SK-N-SH (cell line): ENCODE measurements at places on chromosomes 11 and 22.

- DNase-seq, result no peak
These were observed 11.6 kb downstream of the MISFA start for GRCh38 chr11:18611196-18611595.

DNA sequence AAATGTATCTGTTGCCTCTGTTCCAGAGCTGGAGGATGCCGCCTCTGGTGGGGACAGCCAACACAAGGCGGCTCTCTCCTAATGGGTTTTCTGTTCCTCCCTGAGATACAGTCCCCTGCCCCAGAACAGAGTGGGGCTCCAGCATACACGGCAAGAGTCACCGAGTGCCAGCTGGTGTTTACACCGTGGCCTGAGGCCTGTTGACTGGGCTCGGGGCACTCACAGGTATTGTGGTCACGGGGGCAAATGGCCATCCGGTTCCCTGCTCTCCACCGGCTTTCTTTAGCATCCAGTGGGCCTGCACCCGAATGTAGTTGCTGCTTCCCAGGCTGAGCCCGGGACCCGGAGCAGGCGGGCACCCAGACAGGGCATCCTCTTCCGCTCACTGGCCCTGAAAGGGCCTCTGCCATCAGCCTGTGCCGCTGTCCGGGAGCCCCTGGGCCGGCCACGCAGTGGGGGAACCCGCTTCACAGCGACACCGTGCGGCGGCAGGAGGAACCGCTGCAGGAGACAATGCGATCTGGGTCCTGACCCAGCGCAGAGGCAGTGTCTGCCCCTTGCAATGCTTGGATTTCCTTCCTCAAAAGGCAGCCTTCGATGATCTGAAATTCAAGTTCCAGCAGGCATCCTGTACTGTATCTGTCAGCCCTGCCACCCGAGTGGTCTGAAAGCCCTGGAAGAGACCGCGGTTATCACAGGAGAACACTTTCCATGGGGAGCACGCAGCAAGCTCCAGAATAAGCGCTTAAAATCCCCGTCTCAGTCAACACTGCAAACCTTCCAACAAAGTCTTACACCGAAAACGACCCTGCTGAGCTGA, 859 bp upstream of the KRTAP5-5 start:
- peak; percentile 96 for DNase-seq

GRCh38 chr11:10514202-10514601, 26.8 kb downstream of the RNF141 start:
- DNase-seq, result no peak

GRCh38 chr11:12692229-12693075, 18.2 kb downstream of the TEAD1 start:
- peak; percentile 74 for DNase-seq

GRCh38 chr22:39457198-39457555, 365 bp downstream of the MGAT3 start:
- DNase-seq, result peak; percentile 81

DNA sequence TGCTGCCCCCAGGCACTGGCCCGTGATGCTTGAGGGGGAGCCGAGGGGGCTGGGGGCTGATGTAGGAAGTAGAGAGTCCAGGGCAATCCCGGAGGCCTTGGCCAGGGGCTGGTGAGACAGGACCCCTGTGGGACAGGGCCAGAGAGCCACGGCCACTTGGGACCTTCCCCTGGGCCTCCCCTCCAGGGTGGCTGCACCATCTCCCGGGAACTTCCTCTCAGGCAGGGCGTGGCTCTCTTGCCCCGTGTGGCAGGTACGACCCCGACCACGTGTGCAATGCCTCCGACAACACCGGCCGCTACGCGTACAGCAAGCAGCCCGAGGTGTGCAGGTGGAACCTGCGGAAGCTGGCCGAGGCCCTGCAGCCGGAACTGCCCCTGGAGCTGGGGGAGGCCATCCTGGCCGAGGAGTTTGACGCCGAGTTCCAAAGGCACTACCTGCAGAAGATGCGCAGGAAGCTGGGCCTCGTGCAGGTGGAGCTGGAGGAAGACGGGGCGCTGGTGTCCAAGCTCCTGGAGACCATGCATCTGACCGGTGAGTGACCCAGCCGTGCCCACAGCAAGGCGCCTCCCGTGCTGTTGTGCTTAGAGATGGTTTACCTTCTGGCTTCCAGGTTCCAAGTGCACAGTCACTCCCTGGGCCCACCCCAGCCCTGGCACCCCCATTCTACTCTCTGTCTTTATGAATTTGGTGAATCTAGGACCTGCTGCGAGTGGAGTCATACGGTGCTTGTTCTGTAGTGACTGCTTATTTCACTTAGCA, 9.7 kb downstream of the SELENOO start:
- DNase-seq, result no peak
